ENCODE measurements at places on chromosomes 7 and 10.

GRCh38 chr10:5534880-5535856, 10.4 kb downstream of the CALML3 start:
- DNase-seq: no peak

GRCh38 chr10:110258542-110258941, 46.2 kb downstream of the SMNDC1 start:
- DNase-seq: no peak

GRCh38 chr10:35643151-35644049, 1.3 kb upstream of the FZD8 start:
- no peak for DNase-seq

GRCh38 chr7:148180075-148180474, 410.5 kb upstream of the C7orf33 start:
- DNase-seq: no peak

DNA sequence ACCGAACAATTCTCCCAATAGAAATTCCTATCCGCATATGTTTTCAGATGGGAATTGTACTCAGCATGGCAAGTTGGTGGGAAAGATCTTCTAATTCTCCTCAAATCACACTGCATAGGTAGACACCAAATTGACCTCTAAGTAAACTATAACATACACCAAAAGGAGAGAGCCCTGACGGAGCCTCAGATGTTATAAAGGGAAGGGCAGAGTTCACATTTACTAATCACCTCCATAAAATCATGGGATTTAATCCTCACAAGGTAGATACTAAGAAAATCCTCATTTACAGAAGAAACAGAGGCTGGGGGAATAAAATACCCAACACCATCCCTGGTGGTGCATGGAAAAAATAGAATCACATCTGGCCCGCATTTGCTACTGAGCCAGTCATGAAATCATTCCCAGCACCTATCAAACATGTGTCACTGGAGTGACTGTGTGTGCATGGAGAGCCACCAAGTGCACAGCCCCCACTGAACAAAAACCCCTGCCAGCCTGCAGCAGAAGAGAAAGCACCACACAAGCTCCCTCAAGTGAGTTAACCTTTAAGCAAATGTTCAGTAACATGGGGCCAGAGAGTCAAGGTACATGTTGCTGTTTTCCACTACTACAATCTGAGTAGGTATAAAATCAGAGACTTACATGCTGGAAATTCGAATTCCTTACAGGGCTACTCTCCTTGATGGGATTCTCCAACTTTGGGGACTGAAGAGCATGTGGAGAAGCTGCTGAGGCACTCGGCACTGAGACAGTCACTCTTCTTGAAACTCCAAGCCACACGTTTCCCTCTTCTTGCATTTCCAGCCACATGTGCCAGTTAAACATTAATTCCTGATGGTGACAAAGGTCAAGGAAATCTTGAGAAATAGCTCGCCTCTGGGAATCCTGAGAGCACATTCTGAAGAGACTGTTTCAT, at the start of gene DDC:
Gene DDC, minus strand, starts transcription at position 766 of the 919 bp plus-strand sequence. CDS start 21,320 bp downstream, outside the sequence.
- DNase-seq: no peak

DNA sequence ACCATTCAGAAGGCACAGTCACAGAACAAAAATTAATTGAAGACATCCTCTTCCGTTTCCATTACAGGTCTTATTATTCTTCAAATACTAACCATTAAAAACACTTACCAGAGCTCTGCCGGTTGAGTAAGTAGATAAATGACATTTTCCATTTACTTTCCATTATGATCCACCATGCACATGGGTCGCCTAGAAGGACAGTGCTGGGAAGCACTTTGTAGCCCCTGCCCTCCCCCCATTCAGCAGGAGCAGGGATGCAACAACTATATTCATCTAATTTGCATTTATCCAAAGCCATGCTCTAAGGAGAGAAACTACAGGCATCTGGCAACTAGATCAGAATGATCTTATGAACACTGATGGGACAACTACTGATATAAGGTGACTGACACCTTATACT, 76.8 kb upstream of the AFAP1L2 start:
- no peak for DNase-seq

DNA sequence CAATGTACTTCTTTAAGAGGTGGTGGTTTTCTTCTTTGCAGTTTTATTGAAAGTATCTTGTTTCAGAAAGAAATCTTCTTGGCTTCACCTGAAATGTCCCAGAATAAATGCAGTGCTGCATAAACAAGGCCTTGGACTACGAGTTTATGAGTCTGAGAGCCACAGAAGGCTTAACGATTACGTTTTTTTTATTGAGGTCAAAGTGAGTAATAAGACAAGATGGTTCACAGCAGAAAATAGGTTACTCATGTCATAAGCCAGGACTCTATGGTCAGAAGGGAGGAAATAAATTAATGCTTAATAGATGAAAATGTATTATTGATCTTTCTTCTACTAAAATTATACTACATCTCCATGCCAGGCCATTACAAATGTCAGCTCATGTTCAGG, 13.7 kb upstream of the NPTX2 start:
- no peak for DNase-seq

DNA sequence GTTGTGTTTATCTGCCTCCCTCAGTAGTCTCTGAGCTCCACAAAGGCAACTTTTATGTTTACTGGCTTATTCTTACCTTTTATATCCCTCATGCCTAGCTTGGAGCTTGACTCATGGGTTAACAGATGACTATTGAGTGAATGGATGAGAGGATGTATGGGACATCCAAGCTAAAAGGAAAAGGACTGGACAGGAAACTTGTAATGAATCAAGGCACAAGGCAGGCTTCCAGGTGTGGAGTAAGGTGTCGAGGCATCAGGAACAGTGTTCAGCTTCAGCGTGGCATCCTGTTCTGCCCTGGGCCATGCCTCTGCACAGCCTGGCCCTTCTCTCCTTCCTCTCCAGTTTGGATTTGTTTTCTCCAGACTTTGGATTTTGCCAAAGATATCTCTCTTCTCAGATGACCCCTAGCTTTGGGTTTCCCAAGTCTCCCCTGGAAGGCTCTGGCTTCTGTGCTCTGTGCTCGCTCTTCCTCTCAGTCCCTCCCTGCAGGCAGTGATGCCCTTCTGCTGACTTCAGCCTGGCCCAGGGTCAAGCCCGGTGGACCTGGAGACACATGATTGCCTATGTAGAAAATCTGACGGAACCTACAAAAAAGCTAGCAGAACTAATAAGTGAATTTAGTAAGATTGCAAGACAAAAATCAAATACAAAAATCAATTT, 367.3 kb downstream of the CXCL12 start:
- no peak for DNase-seq

- DNase-seq: no peak
These were observed 75.6 kb downstream of the KAT6B start for GRCh38 chr10:74901867-74902450.

DNA sequence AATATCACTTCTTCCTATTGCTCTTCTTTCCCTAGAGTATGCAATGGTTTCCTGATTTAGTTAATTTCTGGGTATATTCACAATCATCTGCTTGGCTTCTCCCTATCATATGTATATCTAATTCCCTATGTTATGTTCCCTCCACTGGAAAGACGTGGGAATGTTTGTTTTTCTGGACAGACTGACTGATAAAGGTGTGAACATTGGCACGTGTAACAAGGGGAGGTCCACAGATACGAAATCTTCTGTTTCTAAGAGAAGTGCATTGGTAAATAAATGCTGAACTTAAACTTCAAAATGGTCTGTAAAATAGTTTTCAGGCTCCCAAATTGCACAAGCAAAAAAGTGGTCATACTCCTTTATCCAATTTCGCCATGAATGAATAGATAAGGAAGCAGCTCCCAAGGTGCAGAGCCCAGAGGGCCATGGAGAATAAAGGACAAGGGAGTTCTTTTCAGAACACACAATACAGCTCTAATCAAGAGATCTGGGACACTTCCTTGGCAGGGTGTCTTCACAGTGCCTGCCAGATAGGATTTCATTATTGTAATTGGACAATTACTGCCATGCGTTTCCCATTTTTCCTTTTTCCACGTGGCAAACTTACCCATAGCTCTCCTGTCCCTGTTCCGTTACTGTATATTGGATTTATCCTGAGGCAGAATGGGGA, 141.9 kb downstream of the RNF133 start:
- DNase-seq: no peak

DNA sequence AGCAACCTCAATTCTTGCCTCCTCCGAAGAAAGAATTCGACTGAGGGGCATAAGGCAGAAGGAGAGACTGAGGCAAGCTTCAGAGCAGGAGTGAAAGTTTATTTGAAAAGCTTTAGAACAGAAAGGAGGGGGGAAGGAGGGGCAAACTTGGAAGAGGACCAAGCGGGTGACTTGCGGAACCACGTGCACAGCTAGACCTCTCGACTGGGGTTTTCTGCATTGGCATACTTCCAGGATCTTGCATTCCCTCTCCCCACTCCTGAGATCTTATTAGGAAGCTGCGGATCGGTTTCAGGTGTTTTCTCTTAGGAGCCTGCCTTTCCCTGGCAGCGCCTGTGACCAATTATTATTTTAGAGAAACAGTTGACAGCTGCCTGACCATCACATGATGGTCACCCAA, 20.3 kb upstream of the CPXM2 start:
- DNase-seq: no peak

- no peak for DNase-seq
These were observed 311.9 kb downstream of the TCERG1L start for GRCh38 chr10:130999376-131000202.

- DNase-seq: no peak
These were observed 180.3 kb upstream of the GRB10 start for GRCh38 chr7:50962962-50963374.

- no peak for DNase-seq
These were observed 208.0 kb downstream of the RELN start for GRCh38 chr7:103781409-103781808.

GRCh38 chr7:101118856-101119255, 8.0 kb upstream of the SERPINE1 start:
- DNase-seq: no peak

DNA sequence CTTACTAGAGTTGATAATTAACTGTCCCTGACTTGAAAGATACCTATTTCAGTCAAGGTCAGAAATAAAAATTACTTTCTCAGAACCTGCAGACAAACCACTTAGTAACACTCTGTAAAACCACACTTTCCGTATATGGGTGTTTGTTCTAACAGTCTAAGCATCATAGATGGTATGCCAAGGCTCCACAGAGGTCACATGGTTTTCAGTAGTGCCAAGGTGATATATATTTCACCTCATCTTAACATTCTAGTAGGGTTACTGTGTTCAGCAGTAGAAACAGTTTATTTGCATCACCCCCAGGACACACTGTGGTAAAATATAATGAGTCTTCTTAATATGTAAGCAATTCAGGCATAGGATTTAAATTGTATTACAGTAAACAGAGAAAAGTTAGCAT, 61.5 kb downstream of the KCND2 start:
- DNase-seq: no peak

- DNase-seq: no peak
These were observed 51.4 kb upstream of the SMNDC1 start for GRCh38 chr10:110355922-110356627.

DNA sequence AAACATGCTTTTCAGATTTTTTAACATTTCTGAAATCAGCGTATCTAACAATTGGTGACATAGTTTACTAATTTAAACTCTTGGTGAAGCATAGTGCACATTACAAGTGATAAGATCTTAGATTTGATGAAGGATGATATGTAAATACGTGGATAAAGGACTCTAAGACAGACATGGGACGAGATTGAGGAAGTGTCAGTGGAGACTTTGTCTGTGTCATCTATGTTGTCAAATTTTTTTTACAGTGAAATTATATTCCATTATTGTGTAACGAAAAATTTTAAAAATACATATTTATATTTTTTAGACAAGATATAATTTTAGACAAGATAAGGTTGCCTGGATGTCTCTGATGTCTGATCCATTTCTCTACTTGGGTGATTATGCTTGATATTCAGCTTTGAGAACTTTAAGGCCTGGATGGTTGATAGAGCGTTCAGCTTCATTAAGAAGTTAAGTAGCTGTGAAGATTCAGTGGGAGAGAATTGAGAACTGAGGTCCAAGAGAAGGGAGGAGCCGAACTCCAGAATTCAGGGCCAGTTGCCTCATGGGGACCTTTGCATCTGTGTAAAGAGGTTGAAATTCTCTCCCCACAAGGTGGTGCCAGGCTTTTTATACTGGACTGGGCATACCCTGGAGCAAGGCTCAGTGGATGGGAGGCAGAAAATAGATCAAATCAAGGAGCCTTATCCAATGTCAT, 62.7 kb downstream of the KAT6B start:
- DNase-seq: no peak

DNA sequence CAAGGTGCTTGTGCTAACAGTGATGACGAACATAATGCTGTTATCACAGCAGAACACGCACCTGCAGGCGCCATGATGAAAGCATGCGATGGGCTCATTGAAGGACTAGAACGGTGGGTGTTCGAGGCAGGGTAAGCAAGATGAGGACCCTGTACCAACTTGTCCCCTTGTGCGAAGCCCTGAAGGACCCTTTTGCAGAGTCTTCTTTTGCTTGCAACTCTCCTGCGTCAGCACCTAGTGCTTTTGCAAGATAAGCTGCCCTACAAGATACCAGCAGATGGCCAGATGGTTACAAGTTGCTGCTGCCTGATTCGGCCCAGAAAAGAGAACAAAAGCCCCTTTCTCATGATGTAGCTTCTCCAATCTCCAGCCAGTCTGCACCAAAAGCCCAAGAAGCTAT, 4.2 kb upstream of the IL15RA start:
- DNase-seq: no peak

DNA sequence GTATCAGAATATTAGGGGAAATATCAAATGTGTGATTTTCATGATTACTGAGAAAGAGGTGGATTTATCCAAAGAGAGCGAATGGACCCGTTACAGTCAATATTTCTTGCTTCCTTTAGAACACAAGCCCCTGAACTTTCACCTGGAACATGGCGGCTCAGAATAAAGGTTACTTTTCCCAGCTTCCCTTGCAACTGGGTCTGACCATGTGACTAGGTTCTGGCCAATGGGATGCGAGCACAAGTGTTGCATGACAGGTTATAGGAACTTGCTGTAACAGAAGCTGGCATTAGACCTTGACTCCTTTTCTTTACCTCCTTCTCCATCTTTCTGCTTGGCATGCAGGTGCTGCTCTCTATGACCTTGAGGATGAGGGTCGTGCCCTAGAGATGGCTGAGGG, 556.1 kb downstream of the TYW1 start:
- no peak for DNase-seq

DNA sequence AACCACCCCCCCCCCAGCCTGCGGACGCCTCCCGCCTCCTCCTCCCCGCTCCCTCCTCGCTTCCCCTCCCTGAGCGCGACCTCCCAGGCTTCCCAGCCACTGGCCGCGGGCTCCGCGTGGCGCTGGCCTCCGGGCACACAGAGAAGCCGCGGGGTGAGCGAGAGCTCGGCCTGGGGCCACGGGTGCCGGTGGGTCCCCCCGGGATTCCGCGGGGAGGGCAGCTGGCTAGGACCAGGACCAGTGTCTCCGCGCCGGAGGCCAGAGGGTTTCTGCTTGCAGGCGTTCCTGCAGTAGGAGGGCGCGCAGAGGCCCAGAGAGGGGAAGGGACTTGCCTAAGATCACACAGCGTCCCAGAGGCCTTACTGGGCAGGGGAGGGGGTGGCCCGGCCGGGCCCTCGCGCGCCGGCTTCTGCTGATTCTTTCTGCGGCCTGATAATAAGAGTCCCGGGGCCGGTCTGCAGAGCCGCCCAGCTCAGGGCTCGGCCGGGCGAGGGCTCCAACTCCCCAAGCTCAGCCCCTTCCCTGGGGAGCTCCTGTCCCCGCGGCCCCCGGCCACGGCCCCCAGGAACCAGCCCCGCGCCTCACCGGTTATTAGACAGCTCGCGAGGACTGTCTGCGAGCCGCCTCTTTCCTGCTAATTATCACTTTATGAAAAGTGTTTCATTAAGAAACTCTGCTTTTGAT, 10.1 kb downstream of the UNCX start:
- DNase-seq: no peak

Data from omental fat pad (tissue), 4 donors.